ENCODE measurements at places on chromosomes 7 and 10.

GRCh38 chr7:21580073-21580521, 37.3 kb downstream of the DNAH11 start:
- DNase-seq = no peak

- no peak for DNase-seq
These were observed 831.1 kb upstream of the C7orf33 start for GRCh38 chr7:147759327-147759943.

GRCh38 chr10:109723305-109723704, 200.0 kb downstream of the XPNPEP1 start:
- DNase-seq = no peak

DNA sequence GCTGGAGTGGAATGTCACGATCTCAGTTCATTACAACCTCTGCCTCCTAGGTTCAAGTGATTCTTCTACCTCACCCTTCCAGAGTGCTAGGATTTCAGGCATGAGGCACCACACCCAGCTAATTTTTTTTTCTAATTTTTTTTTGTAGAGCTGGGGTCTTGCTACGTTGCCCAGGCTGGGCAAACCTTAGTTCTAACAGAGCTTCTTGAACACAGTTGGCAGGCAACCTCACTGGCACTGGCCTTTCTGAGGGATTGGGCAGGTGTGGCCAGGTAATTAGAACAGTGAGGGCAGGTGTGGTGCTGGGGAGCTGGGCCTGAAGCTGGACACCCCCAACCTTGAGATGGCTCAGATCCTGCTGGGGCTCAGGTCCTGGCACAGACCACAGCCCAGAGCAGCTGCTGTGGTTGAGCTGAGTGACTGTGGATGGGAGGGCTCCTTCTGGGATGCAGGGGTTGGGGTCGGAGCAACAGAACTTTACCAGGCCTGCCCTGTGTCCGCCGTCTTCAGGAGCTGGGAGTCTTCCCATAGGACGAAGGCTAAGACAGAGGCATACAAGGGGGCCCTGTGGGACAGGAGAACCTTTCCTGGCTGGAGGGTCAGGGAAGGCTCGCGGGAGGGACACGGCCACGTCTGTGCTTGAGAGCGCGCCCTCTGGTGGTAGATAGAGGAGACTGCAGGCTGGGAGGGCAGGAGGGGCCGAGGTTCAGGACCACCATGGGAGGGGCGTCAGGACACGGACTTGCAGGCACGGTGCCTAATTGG, 48.2 kb downstream of the COL26A1 start:
- DNase-seq = no peak

- no peak for DNase-seq
These were observed 328.3 kb downstream of the NXPH1 start for GRCh38 chr7:8761731-8762130.

GRCh38 chr10:61138708-61139591, 195.0 kb upstream of the RHOBTB1 start:
- no peak for DNase-seq
